Ovary (tissue), 10 donors: ENCODE measurements at places on chromosomes 12 and 14.

- DNase-seq, result no peak
Observed at GRCh38 chr14:23307687-23308644, 1.3 kb downstream of the BCL2L2 start.

DNA sequence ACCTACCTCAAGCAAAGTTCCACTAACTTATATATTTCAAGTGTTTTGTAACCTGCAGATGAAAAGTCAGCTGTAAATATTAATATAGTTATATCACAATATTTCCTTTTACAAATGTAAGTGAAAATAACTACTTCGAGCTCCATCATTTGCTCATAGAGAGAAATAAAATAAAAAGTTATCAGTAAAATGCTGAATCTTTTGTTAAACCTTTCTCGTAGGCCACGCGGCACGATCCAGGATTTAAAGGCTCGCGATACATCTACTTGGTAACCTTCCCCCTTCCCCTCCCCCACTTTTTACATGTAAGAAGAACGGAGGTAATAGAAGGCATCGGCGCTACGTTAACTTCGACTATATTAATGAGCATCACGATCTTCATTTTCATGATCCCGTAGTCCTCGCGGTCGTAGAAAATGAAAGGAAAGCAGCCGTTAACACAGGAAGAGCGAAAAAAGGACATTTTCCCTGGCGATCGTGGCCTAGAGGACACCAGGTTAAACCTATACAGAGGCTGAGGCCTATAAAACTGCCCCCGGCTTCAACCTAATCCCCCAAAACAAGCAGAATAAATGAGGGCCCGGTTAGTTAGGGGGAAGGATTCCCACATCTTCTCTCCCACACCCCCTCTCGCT is 508 bp downstream of the HNRNPC start:
- no peak for DNase-seq

GRCh38 chr14:24252289-24253124 is 10.1 kb upstream of the TINF2 start:
- DNase-seq, result no peak

GRCh38 chr12:43930032-43930431 is 94.2 kb downstream of the TMEM117 start:
- DNase-seq, result no peak

- DNase-seq, result no peak
Observed at GRCh38 chr14:61516118-61516743, 179.1 kb upstream of the HIF1A start.

- peak; percentile 77 for DNase-seq
Observed at GRCh38 chr14:74860899-74861733, 14.8 kb downstream of the PROX2 start.

- peak; percentile 48 for DNase-seq
Observed at GRCh38 chr12:91178139-91178561, 4.5 kb downstream of the DCN start.
